ENCODE measurements at places on chromosomes 3 and 15.

DNA sequence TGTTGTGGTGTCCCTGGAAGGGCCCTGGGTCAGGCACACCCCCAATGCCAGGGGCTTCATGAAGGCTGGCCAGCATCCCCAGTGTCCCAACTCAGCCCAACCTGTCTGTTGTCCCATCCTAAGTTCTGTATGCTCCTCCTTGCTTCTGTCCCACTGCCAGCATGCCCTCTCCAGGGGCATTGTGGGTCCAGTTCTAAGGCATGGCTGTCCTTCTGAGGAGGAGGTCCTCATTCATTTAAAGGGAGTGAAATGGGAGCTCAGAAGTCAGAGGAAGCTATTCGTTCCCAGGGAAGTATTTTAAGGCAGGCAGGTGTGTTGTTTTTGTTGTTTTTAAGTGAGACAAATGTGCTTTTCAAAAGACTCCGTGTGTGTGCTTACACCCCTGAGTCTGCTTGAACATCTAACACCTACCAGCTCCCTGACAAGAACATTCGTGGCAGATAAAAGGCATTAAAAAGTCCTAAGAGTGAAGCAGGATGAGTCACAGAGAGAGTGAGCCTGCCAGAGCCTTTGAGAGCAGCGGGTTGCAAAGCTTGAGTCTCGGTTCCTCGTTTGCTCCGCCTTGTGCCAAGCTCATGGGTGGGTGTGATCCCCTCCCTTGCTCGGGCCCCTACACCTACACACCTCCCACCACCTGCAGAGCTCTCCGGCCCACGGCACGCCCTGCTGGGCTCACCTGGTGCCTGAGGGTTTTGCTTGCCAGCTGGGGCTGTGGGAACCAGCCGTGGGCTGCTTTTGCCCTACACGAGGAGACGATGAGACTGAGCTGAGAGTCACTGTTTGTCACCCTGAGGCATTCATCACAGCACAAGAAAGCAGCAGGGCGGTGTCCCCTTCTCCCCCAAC lies 183.4 kb upstream of the TOPAZ1 start:
- DNase-seq = no peak

DNA sequence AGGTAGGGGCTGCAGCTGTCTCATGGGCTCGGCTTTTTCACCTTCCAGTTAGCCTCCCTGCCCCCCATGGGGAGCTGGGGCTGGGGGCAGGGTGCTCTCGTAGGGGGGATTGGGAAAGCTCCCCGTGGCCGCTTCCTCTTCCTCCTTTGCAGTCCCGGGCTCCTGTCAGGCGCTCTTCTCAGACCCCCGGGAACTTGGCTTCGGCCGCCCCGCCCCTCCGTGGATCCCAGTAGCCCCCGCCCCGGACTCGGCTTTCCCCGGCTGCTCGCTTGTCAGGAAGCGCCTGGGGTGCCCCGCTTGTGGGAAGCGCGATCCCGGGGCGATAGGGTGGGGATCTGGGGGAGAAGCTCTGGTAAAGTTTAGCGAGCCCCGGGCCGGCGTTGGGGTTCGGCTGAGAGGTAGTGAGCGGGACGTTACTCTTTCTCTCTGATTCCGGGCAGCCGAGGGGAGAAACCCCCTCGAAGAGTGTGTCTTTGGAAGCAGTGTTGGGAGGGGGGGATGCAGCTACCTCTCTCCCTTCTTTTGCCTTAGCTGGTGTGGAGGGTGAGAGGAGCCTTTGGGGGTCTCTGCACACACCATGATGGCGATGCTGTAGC lies 611 bp downstream of the PIAS1 start:
- no peak for DNase-seq

DNA sequence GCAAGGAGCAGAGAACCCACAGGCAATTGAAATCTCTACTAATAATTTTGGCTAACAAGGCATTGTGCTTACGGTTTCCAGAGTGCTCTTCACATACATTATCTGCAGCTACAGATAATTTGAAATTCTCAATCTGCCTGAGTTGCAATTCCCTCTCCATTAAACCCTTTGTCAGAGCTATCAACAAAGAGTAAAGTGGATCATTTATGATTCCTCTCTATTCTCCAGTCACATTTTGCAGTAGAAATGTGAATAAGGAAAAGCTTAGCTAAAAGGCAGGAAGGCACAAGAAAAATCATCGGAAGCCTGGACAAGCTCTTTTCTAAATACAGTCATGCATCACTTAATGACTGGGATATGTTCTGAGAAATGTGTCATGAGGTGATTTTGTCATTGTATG lies 49.6 kb downstream of the FAM98B start:
- DNase-seq = no peak

DNA sequence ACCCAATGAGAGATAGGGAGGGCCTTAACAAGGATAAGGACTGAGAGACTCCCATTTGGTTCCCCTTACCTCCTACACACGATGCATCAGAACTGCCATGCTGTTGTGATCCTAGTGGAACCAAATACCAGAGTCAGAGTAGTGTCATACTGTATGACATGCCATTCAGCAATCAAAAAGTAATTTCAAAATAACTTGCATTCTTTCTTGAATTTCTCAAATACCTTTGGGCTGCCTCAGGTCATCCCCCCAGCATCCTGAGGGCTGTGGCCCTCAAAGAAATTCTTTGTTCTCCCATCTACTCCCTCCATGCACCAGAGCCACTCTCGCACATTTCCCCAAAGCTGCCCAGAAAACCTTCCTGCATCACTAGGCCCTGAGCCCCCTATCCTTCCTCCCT lies 68.9 kb upstream of the PPP2R3A start:
- DNase-seq = no peak

DNA sequence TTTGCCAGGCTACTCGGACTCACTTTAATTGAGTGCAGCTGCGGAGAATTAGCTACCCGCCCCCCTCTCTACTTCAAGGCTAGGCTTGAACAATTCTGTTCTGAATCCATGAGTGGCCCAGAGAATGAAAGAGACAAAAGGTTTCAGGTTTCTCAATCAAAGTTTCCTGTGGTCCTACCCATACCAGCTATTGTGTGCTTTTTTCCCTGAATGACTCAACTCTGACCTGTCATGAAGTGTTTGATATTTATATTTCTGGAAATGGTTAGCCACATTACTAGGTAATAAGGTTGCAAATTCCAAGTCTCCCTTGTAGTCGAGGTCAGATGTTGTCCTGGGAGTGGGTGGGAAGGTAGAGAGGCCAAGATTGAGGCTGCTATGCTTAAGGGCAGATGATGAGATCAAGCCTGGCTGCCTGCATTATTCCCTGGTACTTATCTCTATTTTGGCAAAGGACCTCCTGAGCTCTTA lies 392.7 kb upstream of the TBL1XR1 start:
- DNase-seq = no peak

DNA sequence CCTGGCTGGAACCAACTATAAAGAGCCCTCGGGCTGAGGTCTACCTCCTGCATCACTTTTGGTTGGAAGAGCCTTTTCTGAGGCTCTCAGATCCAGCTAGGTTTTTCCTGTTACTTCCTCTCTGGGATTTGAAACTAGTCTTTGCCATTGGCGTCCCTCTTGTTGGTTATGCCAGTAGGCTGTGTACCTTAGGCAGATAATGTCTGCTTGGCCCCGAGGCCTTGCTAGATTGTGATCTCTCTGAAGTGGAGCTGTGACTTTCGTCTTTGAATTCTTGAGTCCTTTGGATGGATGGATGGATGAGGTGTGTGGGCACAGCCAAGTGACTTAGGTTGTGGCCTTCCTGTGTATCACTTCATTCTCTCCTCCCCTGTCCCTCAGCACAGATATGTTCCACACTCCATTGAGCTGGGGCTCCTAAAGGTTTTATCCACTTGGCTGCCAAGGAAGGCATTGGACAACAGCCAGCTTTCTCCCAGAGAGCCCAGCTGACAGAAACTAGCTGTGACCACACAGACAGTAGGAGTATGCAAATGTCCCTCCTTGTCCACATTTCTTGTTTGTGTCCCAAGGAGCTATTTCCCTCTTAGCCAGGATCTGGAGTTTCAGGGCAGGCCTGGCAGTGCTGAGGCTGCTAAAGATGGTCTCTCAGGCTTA lies 7.9 kb upstream of the DNAJC17 start:
- no peak for DNase-seq

DNA sequence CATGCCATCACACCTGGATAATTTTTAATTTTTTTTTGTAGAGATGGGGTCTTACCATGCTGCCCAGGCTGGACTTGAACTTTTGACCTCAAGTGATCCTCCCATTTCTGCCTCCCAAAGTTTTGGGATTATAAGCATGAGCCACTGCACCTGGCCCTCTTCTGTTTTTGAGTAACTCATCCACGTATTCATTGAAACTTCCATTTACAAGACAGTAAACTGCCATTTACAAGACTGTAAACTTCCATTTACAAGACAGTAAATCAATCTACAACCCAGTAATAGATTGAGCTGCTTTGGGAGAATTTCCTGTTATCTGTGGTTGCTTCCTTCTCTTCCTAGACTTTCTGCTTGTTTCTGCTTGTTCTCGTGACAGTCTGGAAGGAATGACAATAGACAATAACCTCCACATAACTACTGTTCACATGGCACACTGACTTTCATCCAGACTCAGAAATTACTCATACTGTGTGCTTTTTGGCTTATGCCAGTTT lies 114.7 kb upstream of the CCNL1 start:
- no peak for DNase-seq

DNA sequence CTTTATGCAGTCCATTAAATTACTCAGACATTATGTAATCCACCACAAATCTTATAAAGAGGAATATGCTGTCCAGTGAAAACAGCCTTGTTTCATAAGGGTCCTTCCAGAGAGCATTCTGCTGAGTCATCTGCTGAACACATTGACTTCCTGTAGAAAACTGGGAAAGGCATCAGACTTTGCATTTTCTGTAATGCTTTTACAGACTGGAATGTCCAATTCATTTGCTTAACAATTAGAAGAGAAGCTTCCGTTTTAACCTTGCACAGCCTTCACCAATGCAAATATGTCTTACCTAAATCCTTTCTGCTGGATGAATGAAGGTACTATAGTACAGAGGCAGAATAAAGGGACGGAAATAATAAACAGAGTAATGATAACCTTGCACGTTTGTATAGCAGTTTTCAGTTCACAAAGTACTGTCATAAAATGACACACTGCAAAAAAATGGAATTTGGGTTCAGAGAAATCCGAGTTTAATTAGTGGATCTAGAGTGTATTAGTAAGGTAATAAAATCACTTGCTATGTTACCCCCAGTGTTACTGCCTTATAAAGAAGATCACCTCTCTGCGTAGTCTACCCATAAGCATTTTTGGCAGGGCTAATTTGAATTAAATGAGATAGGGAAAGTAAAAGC lies 301.5 kb downstream of the PYDC2 start:
- no peak for DNase-seq

DNA sequence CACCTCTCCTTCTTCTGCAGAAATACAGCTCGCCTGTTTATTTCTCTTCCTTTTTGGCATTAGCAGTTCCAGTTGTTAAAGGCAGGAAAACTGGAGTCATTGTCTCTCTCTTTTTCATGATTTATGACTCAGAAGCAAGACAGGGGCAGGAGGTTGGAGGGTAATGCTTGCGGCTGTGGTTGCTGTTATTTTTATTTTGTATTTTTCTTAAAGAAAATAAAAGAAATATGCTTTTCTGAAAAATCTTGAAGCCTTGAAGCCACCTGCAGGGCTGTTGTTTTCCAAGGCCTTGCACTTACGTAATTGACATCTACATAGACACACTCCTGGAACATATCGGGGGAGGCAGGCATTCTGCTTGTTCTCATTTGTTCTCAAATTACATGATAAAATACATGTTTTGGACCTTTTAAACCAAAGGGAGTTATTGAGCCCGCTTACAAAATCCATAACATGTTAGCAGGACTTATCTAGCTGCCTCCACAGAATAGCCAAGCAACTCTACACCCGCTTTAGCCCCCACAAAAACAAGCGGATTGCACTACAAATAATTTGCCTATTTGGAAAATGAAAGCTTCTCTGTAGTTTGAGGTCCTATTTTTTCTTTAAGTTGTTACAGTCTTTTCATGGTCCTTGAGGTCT lies 1004.6 kb upstream of the NR2F2 start:
- no peak for DNase-seq

- no peak for DNase-seq
These were observed 22.6 kb upstream of the SLC6A6 start for GRCh38 chr3:14379843-14380242.

DNA sequence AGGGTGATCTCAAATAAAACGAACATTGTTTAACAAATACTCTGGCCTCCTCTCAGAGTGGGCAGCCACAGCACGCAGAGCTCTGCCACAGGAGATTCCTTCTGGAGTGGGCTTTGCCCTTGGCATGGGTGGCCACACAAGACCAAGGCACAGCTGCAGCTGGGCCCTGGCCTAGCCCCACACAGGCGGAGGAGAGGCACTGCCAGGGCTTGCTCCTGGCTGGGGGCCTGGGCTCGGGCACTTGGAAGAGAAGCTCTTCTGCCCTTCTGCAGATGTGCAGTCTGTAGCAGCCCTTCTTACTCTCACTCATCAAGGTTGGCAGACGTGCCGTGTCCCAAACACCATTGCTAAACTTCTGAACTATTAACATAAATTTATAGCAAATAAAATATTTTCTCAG lies 67.2 kb downstream of the CRTC3 start:
- no peak for DNase-seq

DNA sequence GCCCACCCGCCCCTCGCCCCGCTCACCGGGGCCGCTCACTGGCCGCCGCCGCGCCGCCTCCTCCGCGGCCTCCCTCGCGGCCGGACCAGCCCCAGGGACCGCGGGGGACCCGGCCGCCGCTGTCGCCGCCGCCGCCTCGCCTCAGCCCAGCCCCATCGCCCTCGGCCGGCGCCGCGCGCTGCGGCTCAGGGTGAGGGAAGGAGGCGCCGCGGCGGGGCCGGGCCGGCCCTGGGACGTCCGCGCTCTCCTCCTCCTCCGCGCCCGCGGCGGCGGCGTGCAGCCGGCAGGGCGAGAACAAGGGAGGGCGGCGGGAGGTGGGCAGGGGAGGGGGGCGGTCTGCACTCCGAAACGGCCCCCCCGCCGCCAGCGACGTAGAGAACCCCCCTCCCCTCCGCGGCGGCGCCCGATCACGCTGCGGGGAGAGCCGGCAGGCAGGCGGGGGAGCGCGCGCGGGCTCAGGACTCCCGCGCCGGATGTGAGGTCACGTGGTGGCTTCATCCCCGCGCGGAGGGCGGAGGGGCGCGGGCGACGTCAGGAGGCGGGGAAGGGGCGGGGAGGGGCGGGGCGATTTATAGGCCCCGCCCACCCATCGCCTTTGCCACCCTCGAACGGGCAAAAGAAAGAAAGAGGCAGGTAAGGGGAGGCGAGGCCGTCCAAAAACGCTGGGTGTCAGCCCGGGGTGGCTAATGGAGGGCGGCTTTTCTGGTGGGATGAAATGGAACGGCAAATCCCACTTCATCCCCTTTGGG lies at the start of gene ATP13A3:
Gene ATP13A3, minus strand, starts transcription at position 463 of the 749 bp plus-strand sequence. CDS start 24,812 bp downstream, outside the sequence.
- DNase-seq = peak; percentile 95

DNA sequence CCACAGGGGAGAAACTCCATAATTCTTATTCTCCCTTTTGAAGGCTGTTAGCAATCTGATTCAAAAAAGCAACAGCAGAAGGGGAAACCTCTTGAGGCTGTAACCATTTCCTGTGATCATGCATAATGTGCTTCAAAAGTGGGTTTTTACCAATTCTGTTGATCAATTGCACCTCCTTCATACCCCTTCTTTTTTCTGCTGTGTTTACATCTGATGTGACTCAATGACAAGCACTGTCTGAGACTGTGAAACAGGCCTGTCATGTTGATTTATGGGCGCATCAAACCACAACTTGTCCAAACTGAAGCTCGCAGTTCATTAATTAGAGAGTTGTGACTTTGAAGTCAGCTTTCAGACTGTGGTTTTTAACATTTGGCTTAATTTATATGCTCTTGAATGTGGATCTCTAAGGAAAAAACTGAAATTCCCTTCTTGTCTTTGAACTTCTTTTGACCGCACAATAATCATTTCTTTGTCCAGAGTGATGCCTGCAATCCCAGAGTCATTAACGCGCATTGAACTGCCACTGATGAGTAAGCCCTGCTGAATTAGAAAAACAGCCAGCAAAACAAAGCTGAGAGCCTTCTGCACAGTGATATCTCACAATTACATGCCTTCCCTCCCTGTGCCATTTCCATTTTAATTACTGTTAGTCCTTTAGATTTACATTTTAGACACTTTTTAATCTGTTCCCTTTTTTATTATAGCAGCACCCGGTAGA lies 532.8 kb downstream of the FOXP1 start:
- DNase-seq = no peak

Data from D721Med (cell line).